Stimulated activated CD8-positive, alpha-beta memory T cell treated with anti-CD3 and anti-CD28 coated beads, Interleukin-12 subunit alpha, Interleukin-12 subunit beta, amount 100 ng/mL, for 4 hours (primary cell): ENCODE measurements at places on chromosomes 5 and 9.

DNA sequence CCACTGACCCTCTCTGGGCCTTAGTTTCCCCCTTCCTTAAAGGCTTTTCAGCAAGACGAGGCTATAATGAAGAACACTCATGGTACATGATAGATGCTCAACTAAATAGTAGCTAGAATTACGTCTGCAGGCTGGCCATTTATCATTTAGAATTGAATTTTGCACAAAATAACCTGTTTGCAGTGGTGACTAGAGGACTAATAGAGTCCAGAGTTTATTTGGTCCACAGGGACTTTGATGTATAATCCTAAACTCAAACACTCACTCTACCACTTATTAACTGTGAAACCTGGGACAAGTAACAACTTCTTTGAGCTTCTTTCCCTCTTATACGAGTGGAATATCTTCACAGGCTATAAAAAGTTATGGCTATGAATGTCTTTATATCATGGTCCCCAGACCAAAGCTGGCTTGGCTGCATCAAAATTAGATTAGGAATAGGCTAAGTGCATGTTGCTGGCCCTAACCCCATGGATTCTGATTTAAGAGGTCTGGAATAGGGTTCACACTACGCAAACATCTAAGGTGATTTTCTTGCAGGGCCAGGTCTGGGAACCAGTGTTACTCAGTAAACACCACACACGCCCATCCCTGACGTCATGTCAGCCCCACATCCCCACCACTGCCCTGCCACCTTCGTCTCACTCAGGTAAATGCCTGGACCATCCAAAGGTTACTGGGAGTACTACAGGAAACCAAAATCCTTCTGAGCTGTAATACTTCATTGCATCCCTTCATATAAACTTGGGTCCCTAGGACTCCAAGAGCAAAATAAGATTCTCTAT, 150.6 kb downstream of the FRMD3 start:
- no peak for DNase-seq

DNA sequence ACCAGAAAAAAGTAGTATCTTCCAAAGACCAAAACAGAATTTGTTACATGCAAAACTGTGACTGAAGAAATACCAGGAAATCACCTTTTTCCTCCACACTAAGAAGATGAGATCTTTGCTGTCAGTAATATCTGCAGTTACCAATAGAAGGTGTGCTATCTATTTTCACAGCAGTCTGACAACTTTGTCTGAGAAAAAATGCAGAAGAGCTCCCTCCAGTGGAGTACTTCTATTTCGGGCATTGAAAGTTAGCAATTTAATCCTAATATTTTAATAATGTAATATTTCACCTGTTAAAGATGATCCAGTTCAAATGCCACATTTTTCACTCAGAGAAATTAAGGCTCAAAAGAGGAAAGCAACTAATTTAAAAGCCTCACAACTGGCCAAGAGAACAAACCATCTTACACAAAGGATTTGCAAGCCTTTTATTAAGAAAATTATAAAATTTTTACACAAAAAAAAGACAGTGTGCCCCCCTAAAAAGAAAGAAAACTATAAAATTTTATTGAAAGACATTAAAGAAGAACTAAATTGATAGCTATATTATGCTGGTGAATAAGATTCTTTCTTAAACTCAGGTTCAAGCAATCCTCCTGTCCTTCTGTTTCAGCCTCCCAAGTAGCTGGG, 50.6 kb downstream of the DEPDC1B start:
- no peak for DNase-seq

GRCh38 chr5:146731909-146732659, 146.5 kb downstream of the PPP2R2B start:
- DNase-seq: no peak

GRCh38 chr9:134344068-134344799, 18.0 kb downstream of the RXRA start:
- DNase-seq: no peak
